Right kidney (tissue), 9 donors: ENCODE measurements at places on chromosomes 7 and 10.

- DNase-seq: no peak
Observed at GRCh38 chr10:121411004-121411403, 187.2 kb downstream of the FGFR2 start.

DNA sequence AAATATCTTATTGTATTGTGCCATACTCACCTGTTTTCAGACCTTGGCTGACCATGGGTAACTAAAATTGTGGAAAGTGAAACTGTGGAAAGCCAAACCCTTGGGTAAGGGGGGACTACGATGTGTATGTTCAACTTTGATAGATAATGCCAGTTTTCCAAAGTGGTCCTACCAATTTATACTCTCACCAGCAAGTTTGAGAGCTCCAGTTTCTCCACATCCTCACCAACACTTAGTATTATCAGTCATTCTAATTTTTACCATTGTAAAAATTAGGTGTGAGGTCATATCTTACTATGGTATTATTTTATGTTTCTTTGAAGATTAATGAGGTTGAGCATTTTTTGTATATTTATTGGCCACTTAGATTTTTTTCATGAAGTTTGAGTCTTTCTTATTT, 346.9 kb upstream of the PODXL start:
- no peak for DNase-seq

- no peak for DNase-seq
Observed at GRCh38 chr10:100506596-100507356, 12.9 kb downstream of the SEC31B start.

GRCh38 chr10:3258394-3258793, 85.8 kb upstream of the PITRM1 start:
- DNase-seq: no peak

- DNase-seq: no peak
Observed at GRCh38 chr10:21048068-21048467, 151.0 kb upstream of the NEBL start.

- peak; percentile 13 for DNase-seq
Observed at GRCh38 chr10:104824380-104825006, 183.4 kb downstream of the SORCS3 start.

GRCh38 chr7:147363101-147363500, 1227.5 kb upstream of the C7orf33 start:
- DNase-seq: no peak

DNA sequence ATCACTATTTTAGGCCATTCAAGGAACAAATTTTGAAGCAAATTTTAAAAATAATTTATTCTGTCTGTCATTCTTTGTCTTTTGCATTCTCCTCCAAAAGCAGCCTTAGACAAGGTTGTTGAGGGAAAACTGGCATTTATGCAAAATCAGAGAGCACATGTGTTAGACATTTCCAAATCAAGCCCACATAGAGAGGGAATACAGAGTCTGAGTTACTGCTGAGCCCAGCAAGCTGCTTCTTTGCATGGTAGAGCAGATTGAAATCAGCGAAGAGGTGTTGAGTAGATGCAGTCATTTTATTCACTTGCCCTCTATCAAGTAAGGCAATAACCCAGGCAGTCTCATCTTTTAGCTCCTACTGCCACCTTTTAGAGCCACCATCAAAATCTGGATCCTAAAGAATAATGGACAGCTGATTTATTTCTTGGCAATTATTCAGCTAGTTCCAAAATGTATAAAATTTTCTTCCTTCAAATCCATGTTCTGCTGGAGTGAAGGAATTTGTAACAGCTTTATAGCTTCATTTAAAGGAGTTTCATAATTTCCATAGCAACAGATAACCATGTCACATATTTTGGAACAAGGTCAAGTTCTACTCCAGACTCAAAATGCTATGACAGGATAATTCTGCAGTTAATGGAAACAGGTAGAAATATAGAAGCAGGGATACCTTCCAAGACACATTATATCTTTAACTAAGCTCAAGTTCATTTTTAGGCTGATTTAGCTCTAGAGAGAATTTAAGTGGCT, 7.3 kb upstream of the PCDH15 start:
- DNase-seq: no peak

DNA sequence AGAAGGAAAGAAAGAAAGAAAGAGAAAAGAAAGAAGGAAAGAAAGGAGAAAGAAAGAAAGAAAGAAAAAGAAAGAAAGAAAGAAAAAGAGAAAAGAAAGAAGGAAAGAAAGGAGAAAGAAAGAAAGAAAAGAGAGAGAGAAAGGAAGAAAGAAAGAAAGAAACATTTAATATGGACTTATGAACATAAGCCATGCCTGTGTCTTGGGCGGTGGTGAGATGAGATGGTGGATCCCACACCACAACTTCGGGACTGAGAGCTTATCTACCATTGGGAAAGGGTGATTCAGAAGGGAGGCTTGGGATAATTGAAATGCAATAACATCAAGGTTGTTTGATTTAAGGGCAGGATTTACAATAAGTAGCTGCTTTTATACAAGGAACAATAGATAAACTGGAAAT, 843.9 kb upstream of the AUTS2 start:
- DNase-seq: no peak

DNA sequence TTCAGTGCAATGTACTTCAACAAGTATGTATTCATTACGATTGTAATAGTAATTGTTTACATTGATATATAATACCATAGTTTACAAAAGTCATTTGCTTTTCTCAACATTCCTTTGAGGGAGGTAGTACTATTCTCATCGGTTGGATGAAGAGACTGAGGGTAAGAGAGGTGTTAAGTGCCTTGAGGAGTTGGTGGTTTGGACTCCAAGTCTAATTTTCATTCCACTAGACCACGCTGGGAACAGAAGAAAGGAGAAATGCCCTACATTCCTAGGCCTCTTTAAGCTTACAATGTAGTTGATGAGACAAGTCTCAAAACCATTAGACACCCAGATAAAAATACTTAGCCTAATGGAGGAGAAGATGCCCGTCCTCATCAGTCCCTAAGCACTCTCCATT, 28.6 kb downstream of the CDK1 start:
- no peak for DNase-seq

DNA sequence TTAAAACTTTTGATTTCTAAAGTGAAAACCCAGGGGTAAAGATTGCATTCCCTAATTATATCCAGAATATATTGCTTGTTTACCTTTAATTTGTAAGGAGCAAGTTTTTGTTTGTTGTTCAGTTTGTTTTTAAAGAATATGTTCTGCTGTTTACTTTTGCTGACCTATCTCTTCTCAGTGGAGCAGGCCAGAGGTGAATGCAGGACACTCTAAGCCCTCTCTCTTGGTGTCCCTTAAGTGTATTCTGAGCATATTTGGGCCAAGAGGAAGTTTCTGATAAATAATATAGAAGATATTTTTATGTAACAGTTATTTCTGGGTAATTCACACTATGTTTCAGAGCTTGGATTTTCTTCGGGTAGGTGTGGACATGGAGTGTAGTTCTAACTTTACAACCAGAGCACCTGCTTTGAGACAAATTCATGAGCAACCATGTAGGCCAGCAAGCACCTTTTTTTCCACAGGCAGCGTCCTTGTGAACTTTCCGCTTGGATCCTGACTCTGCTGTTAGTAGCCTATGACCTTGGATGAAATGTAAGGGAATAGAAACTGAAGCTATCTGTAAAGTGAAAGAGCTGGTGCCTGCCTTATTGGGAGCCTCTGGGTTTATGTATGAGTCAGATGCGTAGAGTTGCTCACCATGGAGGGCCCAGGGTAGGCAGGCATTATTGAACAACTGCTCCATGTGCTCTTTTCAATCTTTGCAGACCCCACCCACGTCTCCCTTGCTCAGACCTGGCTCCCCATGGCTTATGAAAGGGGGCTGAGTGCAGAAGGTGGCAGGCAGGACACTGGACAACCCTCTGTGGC, 16.1 kb downstream of the OGDH start:
- no peak for DNase-seq
